Activated naive CD4-positive, alpha-beta T cell treated with anti-CD3 and anti-CD28 coated beads for 36 hours (primary cell): ENCODE measurements at places on chromosomes 13 and 19. TPM values are rescaled to one million over a fixed set of nuclear protein-coding genes. Genes with fewer than 3 reads are reported as not detected.

GRCh38 chr19:15666883-15667282 lies 6.0 kb upstream of the CYP4F12 start:
- DNase-seq = no peak

CIRBP gene
- 167 TPM for total RNA-seq

CHST8 gene
- not detected for total RNA-seq

PTPRS gene
- total RNA-seq = 1.3 TPM

SMIM17 gene
- total RNA-seq = not detected
